Ovary (tissue), 10 donors: ENCODE measurements at places on chromosomes 2 and 18.
A peak's percentile ranks its signal among the peaks of the same experiment; 100 is the strongest.

- no peak overlapping the region for H3K4me3 ChIP-seq
- H3K27ac ChIP-seq: no peak overlapping the region
- no peak for DNase-seq
- no peaks in the 10 kb centered on the region for H3K27me3 ChIP-seq
Measured at GRCh38 chr2:38633895-38634294, 31.2 kb upstream of the HNRNPLL start.

- peaks cover 5% of the 10 kb centered on the region for H3K4me1 ChIP-seq
- no peaks in the 10 kb centered on the region for H3K36me3 ChIP-seq
- H3K27ac ChIP-seq: no peak overlapping the region
- H3K27me3 ChIP-seq: no peaks in the 10 kb centered on the region
- no peak for DNase-seq
Measured at GRCh38 chr2:198004921-198005829, 200.8 kb downstream of the PLCL1 start.

- no peak overlapping the region for H3K4me3 ChIP-seq
- no peaks in the 10 kb centered on the region for H3K36me3 ChIP-seq
- H3K27me3 ChIP-seq: no peaks in the 10 kb centered on the region
Measured at GRCh38 chr2:68309426-68309825, 10.3 kb downstream of the CNRIP1 start.

DNA sequence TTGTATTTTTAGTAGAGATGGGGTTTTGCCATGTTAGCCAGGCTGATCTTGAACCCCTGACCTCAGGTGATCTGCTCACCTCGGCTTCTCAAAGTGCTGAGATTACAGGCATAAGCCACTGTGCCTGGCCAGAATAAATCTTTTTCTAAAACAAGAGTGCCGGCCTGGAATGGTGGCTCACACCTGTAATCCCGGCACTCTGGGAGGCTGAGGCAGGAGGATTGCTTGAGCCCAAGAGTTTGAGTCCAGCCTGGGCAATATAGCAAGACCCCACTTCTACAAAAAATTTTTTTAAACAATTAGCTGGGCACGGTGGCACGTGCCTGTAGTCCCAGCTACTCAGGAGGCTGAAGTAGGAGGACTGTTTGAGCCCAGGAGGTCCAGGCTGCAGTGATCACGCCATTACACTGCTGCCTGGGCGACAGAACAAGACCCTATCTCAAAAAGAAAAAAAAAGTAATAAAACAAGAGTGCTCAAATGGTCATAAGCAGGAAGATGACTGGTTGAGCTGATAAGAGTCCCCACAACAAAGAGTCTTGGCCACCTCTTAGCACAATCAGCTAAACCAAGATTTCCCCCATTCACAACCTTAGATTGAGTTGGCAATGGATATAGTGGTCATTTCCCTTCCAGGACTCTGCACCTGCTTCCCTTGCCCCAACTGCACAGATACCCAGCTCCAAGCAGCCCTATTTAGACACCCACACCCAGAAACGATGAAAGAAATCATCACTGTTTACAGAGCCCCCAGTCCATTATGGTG is 5.8 kb upstream of the UCN start:
- H3K4me1 ChIP-seq: no peaks in the 10 kb centered on the region
- no peaks in the 10 kb centered on the region for H3K27me3 ChIP-seq
- H3K27ac ChIP-seq: no peak overlapping the region
- no peak overlapping the region for H3K4me3 ChIP-seq

GRCh38 chr2:184860744-184861143 is 262.4 kb downstream of the ZNF804A start:
- H3K4me3 ChIP-seq: no peak overlapping the region
- no peaks in the 10 kb centered on the region for H3K4me1 ChIP-seq
- H3K27me3 ChIP-seq: no peaks in the 10 kb centered on the region
- no peaks in the 10 kb centered on the region for H3K36me3 ChIP-seq

DNA sequence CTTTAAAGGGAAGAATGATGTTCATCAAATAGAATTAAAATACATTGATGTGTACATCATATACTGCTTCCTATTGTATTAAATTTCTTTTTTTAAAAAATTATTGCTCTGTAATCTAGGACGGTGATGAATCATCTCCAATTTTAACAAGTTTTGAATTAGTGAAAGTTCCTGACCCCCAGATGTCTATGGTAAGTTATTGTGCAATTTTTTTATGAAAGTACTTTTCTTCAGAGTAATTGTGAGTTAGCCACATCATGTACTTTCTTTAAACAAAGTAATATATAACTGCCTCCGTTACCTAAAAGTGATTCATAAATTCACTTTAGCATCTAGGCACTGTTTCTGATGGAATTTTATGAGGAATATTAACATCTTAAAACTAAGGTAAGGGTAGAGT is 38.1 kb downstream of the PIK3C3 start:
- DNase-seq: no peak
- H3K27me3 ChIP-seq: no peaks in the 10 kb centered on the region
- H3K4me1 ChIP-seq: no peaks in the 10 kb centered on the region
- no peak overlapping the region for H3K4me3 ChIP-seq
- no peak overlapping the region for H3K27ac ChIP-seq
- no peaks in the 10 kb centered on the region for H3K36me3 ChIP-seq

DNA sequence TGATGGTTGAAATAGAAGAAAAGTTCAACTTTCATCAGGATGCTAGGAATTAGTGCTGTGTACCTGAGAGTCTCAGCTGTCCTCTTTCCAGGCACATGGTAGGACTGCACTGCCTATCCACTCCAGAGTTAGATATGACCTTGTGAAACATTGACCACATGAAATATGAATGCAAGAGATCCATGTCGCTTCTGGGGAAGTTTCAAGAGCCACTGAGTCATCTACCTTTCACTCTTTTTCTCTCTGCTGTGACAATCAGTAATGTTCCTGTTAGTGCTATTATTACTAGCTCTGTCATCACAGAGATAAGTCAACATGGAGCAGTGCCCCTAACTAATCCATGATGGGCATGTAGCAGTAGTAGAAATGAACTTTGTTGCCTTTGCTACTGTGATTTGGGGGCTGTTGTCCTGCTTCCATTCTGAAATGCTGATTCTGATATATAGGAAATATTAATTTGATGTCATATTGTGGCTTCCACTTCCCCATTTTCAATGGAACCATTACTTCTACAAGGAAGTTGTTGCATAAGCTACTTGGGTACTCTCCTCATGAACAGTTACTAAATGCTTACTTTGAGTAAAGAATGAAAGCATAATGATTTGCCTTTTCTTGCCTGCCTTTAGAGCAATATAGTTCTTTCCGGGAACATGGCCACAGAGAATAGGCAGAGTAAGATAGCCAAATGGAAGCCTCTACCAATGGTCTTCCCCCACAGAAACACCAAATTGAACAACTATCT is 192.8 kb upstream of the ZNF521 start:
- no peak overlapping the region for H3K4me3 ChIP-seq
- no peak overlapping the region for H3K27ac ChIP-seq
- H3K4me1 ChIP-seq: no peaks in the 10 kb centered on the region
- no peaks in the 10 kb centered on the region for H3K36me3 ChIP-seq

GRCh38 chr2:9770308-9771100 is 72.8 kb upstream of the TAF1B start:
- H3K36me3 ChIP-seq: no peaks in the 10 kb centered on the region
- peak overlapping the region; percentile 3 for H3K4me3 ChIP-seq
- no peaks in the 10 kb centered on the region for H3K27me3 ChIP-seq
- peaks cover 5% of the 10 kb centered on the region for H3K4me1 ChIP-seq
- H3K27ac ChIP-seq: no peak overlapping the region
